Daoy (cell line): ENCODE measurements at places on chromosomes 12 and 14. TPM values are rescaled to one million over a fixed set of nuclear protein-coding genes. Genes with fewer than 3 reads are reported as not detected.
A peak's percentile ranks its signal among the peaks of the same experiment; 100 is the strongest.

- peak; percentile 32 for DNase-seq
Observed at GRCh38 chr14:88233915-88234314, 89.2 kb downstream of the KCNK10 start.

DNA sequence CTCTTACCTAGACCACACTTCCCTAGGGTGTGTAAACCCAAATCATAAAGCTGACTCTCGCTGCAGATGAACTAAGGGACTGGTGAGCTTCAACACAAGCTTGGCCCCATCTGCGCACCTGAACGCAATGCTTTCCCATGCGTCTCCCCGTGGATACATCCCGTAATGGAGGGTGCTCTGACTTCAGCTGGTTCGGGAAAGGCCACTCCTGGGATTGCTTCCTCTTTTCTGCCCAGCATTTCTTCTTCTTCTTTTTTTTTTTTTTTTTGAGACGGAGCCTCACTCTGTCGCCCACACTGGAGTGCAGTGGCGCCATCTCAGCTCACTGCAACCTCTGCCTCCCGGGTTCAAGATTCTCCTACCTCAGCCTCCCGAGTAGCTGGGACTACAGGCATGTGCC is 27.7 kb upstream of the ETFBKMT start:
- DNase-seq: no peak

- DNase-seq: no peak
Observed at GRCh38 chr12:31003861-31004640, 69.6 kb upstream of the DDX11 start.

DNA sequence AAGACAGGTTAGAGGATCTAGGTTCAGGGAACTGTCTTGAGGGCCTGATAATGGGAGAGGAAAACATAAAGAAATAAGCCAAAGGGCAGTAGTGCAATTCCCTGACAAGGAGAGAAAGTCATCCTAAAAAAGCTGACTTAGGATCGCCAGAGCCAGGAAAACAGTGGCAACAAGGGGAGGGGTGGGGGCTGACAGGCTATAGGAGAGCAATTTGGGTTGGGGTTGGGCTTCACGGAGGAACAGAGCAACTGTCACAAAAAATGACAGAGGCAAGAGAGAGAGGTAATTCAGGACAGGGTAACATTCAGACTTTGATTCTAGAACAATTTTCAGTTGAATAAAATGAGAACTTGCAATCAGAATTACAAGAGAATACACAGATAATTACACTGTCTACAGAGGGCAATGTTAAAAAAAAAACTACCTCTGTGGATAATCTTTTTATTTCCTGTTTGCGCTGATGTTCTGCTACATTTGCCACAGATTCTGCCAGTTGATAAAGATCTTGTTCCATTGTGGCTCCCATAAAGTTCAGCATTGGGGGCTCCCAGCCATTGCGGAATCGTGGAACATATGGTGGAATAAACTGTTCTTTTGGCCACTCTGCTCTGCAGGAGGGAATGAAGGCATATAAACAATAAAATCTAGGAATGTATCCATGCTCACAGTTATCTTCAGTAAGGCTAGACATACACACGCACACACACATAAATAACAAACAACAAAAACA is 138.6 kb downstream of the EPS8 start:
- DNase-seq: no peak

The IL26 gene
- not detected in 2 replicates for total RNA-seq

The FITM1 gene
- 2.7 TPM in 1 of 2 replicates, not detected in the other for total RNA-seq

The MGP gene
- total RNA-seq: 39.0 and 76.2 TPM in 2 replicates

The AGAP2 gene
- 0.03 and 0.29 TPM in 2 replicates for total RNA-seq
